Stimulated activated CD4-positive, alpha-beta T cell treated with anti-CD3 and anti-CD28 coated beads, Interleukin-1b, Interleukin-23, amount 100 ng/mL, for 4 hours (primary cell): ENCODE measurements at places on chromosomes 1 and 21.
A peak's percentile ranks its signal among the peaks of the same experiment; 100 is the strongest.

DNA sequence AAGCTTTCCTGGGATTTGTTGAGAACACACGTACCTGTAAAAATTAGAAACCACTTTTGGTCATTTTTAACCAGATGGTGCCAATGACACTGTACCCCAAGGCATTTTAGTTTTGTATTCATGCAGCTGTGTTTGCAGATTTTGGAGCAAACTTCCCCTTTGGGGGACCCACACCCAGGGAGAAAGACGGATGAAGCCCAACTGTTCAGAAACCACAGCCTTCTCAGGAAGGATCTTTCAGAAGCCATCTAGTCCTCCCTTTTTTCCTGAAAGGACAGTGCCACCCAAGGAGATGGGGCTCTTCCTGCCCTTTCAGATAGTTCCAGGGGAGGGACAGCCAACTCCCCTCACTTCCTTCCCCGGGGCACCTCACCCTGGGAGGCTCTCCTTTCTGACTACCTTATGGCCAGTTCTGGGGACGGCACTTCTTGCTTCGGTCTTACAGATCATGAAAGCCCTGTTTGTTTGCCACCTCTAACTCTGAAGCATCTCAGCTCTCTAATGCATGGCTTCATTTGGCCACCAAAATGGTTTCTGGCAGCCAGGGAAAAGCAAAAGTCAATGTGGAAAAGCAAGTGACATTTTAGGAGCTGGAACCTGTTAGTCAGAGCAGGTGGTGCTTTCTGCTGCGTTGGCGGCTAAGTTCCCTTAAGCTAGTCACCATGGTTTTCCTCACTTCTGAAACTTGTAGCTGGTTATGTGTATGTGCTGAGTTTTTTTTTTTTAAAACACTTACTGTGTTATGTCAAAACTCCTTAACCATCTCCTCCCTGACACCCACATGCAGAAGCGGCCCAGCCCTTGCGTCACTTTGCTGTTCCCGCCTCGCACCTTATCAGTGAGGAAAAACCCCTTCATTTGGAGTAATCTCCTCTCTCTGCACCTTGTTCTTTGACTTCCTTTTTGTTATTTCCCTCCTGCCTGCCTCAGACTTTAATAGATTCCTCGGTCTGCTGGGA lies 10.1 kb downstream of the TMCC2 start:
- peak; percentile 40 for DNase-seq

DNA sequence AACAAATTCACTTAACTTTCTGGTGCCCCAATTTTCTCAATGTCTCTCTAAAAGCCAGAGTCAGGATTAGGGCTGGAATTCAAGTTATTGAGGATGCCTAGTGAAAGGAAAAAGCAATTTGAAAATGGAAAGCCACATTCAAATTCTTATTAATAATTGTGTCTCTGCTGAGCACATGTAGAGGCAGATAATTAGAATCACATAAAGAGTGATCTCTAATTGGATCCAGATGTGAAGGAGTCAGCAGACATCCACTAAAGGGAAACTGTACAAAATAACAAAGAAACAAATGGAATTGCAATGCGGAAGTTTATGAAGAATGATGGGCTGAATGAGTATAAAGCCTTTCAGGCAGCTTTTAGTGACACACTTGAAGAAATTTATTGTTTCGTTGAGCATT lies 482.6 kb downstream of the TTLL7 start:
- DNase-seq, result no peak

DNA sequence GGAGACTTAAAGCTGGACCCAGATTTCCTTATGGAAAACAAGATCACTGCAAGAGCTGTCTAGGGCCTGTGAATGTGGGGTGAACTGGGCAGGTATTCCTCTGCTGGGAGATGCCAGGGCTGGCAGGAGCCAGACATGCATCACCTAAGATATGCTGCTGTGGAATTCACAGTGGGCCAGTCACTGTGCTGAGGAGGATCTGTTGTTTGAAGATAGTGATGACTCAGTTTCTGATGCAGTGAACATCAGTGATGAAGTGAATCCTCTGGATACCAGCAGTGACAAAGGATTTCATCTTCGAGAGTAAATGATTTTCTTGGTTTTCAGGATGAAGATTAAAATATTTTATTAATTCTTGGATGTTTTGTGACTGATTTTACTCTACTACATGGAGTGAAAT lies 29.9 kb upstream of the CAMSAP2 start:
- DNase-seq, result no peak

DNA sequence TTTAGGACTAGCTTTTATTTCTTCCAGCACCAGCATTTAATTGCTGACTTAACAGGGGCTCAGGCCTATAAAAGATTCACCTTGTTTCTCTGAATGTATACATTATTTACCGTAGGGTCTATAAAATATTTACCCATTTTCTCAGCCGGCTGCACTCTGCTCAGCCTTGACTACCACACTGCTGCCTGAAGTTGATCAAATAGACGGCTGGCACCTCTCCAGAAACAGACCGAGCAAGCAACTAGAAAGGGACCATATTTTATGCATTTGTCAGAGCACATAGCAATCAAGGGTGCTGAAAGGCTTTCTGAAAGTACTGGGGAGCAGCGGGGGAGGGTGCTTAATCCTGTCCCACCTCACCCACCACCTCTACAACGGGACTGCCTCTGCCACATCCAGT lies 64.7 kb upstream of the FGGY start:
- DNase-seq, result no peak

- no peak for DNase-seq
Observed at GRCh38 chr1:25913206-25913605, 7.0 kb upstream of the STMN1 start.
